ENCODE measurements at places on chromosomes 16 and 17.
A peak's percentile ranks its signal among the peaks of the same experiment; 100 is the strongest.

DNA sequence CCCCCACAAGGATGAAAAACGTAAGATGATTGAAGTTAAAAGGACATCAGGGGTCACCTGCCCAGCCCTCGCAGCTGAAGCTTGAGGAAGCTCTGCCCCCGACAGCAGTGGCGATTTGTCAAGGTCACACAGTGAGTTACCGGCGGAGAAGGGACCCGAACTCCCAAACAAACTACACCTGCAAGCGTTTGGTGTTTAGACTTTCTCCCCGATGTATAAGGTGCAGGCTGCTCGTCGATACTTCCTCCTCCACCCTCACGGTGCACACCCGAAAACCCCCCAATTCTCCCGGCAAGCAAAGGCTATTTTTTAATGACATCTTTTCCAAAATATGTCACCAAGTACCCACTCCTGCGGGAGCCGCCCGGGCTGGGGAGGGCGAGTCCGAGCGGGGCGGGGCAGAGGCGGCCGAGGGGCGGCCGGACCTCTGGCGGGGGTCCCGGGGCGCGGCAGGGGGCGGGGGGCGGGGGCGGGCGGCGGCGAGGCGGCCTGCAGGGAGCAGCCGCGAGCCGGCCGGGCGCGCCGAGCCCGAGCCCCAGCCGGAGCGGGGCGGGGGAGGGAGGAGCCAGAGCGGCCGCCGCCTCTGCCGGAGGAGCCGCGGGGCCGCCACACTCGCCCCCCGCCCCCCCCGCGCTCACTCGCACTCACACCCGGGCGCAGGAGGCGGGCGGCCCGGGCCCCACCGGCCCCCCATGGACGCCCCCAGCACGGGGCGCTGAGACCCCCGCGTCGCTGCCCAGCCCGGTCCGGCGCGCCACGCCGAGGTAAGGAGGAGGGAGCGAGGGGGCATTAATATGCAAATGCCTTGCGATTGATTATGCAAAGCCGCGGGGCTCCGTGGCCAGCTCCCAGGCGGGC is at the start of gene THRA:
Gene THRA, plus strand, starts transcription at position 637 of the 858 bp plus-strand sequence. CDS start 11,524 bp downstream, outside the sequence.
- ATAC-seq, result peak; percentile 91

DNA sequence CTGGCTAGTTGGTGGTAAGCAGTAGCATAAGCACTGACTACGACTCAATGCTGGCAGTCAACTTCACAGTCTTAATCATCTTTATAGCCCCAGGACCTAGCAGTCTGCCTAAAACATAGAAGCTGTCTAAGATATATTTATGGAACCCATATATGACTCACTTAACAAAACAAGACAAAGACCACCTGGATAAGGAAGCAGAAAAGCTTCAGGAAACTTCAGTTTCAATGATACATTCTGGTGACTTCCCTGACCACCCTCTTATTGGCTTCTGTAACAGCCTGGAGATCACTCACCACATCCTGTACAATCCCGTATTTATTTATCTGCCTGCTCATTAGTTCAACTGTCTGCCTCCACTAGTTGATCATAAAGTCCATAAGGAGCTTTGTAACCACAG is 95.5 kb downstream of the PMP22 start:
- ATAC-seq, result no peak

DNA sequence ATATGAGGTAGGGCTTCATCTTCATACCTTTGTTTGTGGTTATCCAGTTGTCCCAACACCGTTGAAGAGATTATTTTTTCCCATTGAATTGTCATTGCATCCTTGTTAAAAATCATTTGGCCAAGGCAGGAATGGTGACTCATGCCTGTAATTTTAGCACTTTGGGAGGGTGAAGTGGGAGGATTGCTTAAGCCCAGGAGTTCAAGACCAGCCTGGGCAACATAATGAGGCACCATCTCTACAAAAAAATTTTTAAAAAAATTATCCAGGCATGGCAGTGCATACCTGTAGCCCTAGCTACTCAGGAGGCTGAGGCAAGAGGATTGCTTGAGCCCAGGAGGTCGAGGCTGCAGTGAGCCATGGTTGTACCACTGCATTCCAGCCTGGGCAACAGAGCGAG is 223.9 kb downstream of the TANC2 start:
- ATAC-seq, result no peak

- ATAC-seq, result no peak
Measured at GRCh38 chr16:17817260-17817659, 346.5 kb upstream of the XYLT1 start.

GRCh38 chr17:4733073-4733531 is 1.9 kb downstream of the MED11 start:
- no peak for ATAC-seq

GRCh38 chr17:17599965-17600364 is 8.5 kb upstream of the PEMT start:
- no peak for ATAC-seq

GRCh38 chr17:29620271-29620670 is 2.4 kb downstream of the CORO6 start:
- ATAC-seq, result no peak

DNA sequence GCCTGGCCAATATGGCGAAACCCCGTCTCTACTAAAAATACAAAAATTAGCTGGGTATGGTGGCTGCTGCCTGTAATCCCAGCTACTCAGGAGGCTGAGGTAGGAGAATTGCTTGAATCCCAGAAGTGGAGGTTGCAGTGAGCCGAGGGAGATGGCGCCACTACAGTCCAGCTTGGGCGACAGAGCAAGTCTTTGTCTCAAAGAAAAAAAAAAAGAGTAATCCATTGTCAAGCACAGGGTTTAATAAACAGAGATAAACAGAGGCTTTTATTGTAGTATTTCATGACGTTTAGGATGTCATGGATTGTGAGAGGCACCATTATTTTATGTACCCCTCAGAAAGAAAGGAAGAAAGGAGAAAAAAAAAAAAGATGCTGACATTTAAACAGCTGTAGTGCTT is 75.2 kb upstream of the RNU2-1 start:
- no peak for ATAC-seq

DNA sequence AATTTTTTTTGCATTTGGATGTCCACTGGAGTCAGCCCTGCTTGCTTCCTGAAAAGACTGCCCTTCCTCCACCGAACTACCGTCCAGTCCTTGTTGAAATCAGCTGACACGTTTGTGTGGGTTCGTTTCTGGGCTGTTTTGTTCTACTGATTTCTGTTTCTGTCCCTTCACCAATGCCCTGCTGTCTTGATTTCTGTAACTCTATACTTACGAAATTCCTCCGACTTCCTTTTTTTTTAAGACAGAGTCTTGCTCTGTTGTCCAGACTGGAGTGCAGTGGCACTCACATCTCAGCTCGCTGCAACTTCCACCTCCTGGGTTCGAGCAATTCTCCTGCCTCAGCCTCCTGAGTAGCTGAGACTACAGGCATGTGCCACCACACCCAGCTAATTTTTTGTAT is 8.4 kb upstream of the GAA start:
- ATAC-seq, result no peak

DNA sequence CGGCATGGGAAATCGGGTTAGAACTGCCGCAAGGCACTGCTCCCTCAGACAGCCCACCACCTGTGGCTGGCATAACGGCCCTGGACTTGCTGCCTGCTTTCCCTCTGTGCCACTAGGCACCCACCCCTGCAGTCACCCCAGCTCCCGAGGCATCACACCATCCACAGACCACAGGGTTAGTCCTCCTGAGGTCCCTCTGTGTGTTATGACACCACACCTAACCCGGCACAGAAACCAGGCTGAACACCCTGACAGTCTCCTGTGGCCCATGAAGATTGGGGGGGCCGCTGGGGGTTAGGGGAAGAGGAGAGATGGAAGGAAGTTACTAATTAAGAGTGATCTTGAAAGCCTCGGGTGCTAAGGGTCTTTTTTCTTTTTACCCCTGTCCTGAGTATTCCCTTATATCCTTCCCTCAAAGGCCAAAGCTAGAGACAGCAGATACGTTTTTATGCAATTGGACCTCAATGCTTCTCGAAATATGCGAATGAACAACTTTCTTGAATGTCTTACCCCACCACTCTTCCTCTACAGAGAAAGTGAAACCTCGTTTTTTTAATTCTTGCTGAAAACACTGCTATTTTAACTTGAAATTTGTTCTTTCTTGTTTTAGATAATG is 7.0 kb downstream of the CYTH1 start:
- peak; percentile 66 for ATAC-seq

DNA sequence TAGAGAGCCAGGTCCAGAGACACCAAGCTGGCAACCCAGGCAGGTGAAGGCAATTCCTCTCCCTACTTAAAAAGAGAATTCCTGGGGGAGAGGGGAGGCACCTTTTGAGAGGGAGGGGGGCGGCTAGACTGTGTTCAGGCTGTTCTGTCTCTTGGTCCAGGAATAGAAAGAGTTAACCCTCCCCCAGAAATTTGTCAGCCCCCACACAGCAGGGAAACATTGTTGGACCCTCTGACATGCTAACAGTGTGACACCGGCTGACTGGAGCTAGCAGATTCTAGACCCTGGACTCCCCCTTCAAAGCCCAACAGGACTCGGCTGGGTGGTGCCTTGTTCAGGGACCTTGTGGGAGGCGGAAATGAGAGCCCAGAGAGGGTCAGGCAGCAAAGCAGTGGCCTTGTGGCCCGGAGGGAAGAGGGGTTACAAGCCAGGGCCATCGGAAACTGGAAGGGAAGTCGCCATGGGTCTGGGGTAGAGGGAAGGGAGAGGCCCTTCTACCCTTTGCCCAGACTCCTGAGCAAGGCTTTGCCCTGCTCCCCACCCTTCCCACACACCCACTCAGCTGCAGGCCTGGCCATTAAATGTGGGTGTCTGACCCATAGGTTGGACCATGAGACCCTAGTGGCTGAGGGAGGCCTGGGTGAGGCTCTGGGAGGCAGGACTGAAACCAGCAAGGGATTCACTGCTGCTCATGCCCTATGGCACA is 44.6 kb downstream of the RAI1 start:
- ATAC-seq, result no peak

GRCh38 chr16:4271176-4272113 is 1.4 kb downstream of the TFAP4 start:
- peak; percentile 89 for ATAC-seq

DNA sequence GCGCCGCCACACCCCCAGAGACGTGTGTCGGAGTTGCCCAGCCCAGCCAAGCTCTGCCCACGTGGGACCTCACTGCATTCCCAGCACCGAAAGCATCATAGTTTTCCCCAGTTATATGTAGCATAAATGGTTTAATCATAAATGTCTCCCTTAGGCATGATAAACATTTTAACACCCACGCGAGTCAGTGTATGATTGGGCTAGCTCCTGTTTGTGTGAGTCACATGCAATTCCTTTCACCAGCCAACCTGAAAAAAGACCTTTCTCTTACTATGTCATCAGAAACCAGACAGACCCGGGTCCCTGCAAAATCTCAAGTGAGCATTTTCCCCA is 9.2 kb downstream of the TAF1C start:
- ATAC-seq, result peak; percentile 80

DNA sequence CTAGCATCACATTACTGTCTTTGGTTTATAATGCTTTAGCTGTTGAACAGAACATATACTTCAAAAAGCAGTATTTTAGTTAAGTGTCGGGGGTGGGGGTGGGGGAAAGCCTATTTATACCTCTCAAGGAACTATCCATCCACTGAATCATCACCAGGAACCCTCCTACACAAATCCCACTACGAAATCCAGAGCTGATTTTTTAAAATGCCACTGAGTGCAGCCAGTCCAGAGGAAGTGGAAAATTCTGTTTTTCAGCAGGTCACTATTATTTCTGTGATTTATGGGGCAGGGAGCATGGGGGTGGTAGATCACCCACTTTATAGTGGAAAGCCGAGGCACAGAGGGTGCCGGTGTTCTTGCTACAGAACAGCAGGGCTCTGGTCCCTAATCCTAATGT is 284.1 kb downstream of the SOX9 start:
- ATAC-seq, result no peak

GRCh38 chr16:87222335-87222734 is 94.9 kb downstream of the C16orf95 start:
- ATAC-seq, result no peak

- ATAC-seq, result no peak
Measured at GRCh38 chr17:80834893-80835275, 156.8 kb upstream of the CHMP6 start.

GRCh38 chr17:76755285-76755684 is 17.4 kb downstream of the MFSD11 start:
- ATAC-seq, result no peak

GRCh38 chr17:9844153-9844552 is 18.4 kb downstream of the GLP2R start:
- ATAC-seq, result no peak

DNA sequence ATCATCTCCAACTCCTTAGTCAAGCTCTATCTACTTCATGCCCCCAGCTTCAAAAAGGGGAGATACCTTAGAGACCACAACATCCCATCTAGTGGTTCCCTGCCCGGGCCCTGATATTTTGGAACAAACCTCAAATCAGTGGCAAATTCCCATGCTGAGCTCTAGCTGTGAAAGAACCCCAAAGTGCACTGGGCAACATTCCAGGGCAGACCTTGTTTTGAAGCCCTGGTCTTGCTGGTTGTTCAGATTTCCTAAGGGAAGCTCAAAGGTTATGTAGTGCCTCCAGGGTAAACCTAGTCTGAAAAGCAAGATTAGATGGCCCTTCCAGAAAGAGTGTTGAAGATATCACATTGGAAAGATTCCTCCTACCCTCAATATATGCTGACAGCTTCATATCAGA is 16.3 kb downstream of the FAM117A start:
- ATAC-seq, result no peak

DNA sequence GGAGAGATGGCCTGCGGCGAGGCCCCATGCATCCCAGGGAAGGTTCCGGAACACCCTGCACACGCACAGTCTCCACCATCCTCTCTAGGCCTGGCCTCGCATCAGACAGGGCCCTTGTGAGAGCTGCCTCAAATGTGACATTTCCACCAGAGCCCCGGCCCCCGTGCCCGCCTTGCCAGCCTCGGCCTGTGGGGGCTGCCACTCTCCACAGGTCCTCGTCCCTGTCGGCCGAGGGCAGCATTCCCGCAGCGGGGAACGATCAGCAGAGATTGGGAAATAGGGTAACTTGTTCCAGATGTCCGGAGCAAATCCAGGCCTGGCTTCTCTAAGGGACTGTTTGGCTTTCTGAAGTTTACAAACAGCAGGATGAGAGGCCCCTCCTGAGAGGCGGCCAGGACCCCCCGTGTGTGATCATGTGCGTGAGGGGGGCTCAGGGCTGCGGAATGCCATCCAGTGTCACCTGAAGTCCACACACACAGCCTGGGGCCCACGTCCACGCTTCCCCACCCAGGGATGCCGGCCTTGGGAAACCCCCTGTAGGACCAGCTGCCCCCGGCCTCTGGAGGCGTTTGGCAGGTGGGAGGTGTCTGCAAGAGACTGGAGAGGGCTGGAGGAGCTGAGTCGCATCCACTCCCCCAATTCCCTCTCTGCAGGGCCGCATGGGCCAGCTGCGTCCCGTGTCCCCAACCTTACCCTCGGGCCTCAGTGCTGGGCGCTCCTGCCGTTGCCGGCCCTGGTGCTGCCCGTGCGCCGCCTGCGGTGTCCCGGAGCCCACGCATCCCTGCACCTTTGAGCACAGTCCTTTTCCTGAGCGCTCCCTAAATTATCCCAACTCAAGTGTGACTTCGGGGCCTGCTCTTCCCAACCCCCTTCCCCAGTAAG is 70.4 kb downstream of the ZDHHC7 start:
- no peak for ATAC-seq

- ATAC-seq, result peak; percentile 68
Measured at GRCh38 chr16:79093554-79093967, 507.0 kb downstream of the MAF start.

- ATAC-seq, result no peak
Measured at GRCh38 chr17:80446645-80447405, 29.6 kb downstream of the NPTX1 start.
